ENCODE measurements at places on chromosomes 6 and 20. TPM values are rescaled to one million over a fixed set of nuclear protein-coding genes. Genes with fewer than 3 reads are reported as not detected.

Gene POU5F1
- not detected for total RNA-seq

Gene SAMHD1
- 20.6 TPM for total RNA-seq

Gene PARD6B
- total RNA-seq, result 0.27 TPM

Gene OXT
- not detected for total RNA-seq

Gene SMLR1
- total RNA-seq, result not detected

Gene MRAP2
- total RNA-seq, result 4.6 TPM

Gene FNDC11
- total RNA-seq, result 0.94 TPM

Gene NOTCH4
- total RNA-seq, result 60.4 TPM

Gene FAM184A
- 0.18 TPM for total RNA-seq

Gene MYL9
- total RNA-seq, result 11.6 TPM

Gene WFDC2
- not detected for total RNA-seq

Gene SLC26A8
- not detected for total RNA-seq

Gene EEF1A2
- 2.0 TPM for total RNA-seq

Gene MICB
- 15.7 TPM for total RNA-seq

Gene HLA-DOB
- not detected for total RNA-seq

Gene FOXQ1
- not detected for total RNA-seq

Gene RGS17
- 3.3 TPM for total RNA-seq

Gene NEDD9
- total RNA-seq, result 70.5 TPM

Gene CCDC170
- total RNA-seq, result 0.09 TPM

Gene CTCFL
- not detected for total RNA-seq

Gene TRIM31
- not detected for total RNA-seq

Gene EDEM2
- total RNA-seq, result 61.8 TPM

Gene BTNL2
- not detected for total RNA-seq

Gene OPN5
- not detected for total RNA-seq
